LHCN-M2 (cell line): ENCODE measurements at places on chromosomes 11 and 22. TPM values are rescaled to one million over a fixed set of nuclear protein-coding genes. Genes with fewer than 3 reads are reported as not detected.
A peak's percentile ranks its signal among the peaks of the same experiment; 100 is the strongest.

DNA sequence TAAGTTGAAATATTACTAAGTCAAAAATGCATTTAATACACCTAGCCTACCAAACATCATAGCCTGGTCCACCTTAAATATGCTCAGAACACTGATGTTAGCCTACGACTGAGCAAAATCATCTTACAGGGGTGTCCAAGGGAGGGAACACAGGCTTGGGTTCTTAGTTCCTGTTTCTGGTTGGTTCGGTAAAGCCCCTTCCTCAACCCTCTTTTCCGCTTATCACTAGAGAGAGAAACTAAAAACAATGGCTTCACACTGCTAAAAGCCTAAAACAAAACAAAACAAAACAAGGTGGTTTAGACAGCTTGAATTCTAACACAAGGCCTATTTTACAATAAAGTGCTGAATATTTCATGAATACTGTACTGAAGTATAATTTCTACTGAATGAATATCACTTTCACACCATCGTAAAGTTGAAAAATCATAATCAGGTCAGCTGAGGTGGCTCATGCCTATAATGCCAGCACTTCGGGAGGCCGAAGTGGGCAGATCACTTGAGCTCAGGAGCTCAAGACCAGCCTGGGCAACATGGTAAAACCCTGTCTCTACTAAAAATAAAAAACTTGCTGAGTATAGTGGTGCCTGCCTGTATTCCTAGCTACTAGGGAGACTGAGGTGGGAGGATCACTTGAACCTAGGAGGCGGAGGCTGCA is 118.0 kb downstream of the SIK3 start:
- DNase-seq: no peak

GRCh38 chr11:74204701-74205100 is 33.6 kb downstream of the PPME1 start:
- no peak for DNase-seq

- no peak for DNase-seq
Observed at GRCh38 chr11:102568851-102569250, 38.3 kb upstream of the MMP7 start.

- no peak for DNase-seq
Observed at GRCh38 chr11:1870326-1870696, 17.4 kb downstream of the LSP1 start.

GRCh38 chr22:41914611-41915034 is 251 bp downstream of the SHISA8 start:
- no peak for DNase-seq

- no peak for DNase-seq
Observed at GRCh38 chr11:12600829-12601228, 73.4 kb upstream of the TEAD1 start.

- DNase-seq: peak; percentile 61
Observed at GRCh38 chr11:35246745-35247144, 107.8 kb downstream of the CD44 start.

GRCh38 chr22:40054486-40054885 is 59.7 kb downstream of the FAM83F start:
- no peak for DNase-seq

C11orf97 gene
- total RNA-seq: not detected in 2 replicates

- DNase-seq: peak; percentile 8
Observed at GRCh38 chr11:105975128-105975527, 46.9 kb downstream of the MSANTD4 start.

GRCh38 chr22:27804470-27805297 is 3.1 kb upstream of the MN1 start:
- DNase-seq: peak; percentile 47

DNA sequence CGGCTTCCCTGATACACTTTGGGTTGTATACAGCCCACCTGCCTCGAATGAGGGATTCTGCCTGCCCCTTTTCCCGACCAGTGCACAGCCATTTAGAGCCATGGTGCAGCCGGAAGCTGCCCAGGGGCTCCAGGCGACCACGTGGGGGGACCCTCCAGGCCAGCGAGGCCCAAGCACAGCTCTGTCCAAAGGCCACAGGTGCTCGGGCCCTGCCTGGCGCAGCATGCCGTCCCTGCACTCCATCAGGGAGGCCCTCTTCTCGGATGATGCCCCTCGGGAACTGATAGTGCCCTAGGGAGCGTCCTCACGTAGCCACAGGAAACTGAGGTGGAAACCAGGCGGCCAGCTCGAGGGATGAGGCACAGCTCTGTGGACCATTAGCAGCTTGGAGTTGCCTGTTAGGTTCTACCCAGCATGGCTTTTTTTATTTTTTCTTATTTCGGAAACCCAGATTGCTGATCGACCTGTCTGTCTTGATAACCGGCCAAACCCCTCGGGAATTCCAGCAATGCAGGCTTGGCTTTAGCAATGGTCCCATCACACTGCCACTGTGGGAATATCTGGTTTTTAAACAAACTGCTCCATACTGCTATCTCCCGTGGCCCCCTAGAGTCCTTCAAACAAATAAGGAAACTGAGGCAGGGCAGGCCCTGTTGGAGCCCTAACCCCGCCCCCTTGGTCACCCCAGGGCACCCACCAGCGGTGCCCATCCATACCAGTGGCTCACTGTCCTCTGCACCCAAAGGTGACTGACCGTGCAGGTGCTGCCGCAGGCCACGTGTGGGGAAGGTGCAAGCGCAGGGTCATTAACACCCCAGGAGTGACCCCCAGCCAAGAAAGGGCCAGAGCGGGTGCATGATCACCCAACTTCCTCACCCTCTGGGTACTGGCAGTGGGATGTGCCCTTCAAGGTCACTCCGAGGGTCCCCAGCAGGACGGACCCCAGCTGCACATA is 8.0 kb downstream of the ANO1 start:
- DNase-seq: no peak

- DNase-seq: no peak
Observed at GRCh38 chr11:7579361-7579791, 65.6 kb downstream of the PPFIBP2 start.

DNA sequence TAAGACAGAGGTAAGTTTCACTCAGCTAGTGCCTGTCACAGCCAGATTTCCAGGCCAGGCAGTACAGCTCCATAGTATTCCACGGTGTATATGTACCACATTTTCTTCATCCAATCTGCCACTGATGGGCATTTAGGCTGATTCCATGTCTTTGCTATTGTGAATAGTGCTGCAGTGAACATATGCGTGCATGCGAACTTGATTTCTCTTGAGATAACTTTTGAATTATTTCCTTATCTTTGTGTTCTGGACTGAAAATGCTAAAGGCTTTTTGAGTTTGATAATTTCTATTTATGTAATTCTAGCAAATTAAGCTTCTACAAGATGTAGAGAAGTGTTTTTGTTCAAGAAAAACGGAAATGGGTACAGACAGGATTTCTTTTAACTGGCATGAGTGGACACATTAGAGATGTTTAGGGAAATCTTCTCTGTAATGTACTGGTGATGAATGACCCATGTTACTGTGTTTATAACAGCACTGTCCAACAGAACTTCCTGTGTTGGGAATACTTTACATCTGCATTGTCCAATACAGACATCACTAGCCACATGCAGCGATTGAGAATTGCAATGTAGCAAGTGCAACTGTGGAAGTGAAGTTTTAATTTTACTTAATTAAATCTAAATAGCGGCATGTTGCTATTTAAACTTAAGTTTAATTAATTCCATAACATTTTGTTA is 151.3 kb downstream of the CADM1 start:
- DNase-seq: no peak

DNA sequence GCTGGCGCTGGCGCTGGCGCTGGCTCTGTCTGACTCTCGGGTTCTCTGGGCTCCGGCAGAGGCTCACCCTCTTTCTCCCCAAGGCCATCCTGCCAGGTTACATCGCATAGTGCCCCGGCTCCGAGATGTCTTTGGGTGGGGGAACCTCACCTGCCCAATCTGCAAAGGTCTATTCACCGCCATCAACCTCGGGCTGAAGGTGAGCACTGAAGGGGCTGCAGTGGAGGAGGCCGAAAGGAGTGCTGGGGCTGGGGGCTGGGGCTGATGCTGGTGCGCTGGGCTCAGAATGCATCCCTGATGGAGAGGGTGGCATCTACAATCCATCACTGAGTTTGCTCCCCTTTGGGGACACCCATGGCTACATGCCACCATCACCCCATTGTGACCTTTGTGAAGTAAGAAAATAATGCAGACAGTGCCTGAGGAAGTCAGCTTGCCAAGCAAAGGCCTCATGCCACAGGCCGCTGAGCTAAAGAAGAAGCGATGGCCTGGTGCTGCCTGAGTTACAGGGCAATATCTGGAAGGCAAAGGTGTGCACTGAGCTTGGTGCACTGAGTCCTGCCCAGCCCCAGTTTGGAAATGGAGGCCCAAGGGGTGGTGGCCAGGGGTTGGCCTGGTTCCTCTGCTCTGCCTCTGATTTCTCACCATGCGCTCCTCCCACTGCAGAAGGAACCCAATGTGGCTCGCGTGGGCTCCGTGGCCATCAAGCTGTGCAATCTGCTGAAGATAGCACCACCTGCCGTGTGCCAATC is 620 bp downstream of the SMPD1 start:
- DNase-seq: no peak

GRCh38 chr11:95485115-95485900 is 254.3 kb upstream of the SESN3 start:
- no peak for DNase-seq

TEAD1 gene
- 96.7 and 105 TPM in 2 replicates for total RNA-seq

- DNase-seq: no peak
Observed at GRCh38 chr11:32931606-32932005, 39.0 kb downstream of the QSER1 start.

OR51B2 gene
- total RNA-seq: not detected in 2 replicates

DNA sequence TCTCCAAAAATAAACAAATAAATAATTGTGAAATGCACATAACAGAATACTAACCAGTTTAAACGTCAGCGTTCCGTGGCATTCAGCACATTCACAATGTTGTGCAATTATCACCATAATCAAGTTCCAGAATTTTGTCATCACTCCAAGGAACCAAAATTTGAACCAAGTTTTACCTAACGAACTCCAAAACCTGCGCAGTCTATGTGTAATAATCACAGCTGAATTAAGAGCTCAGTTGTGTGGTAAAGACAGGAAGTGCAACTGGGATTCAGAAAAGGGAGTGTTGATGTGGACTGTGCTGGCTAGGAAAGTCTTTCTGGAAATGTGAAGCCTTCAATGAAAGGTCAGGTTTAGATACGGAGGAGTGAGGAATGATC is 5.4 kb upstream of the MCAM start:
- no peak for DNase-seq

ME3 gene
- total RNA-seq: 17.3 and 22.1 TPM in 2 replicates

- no peak for DNase-seq
Observed at GRCh38 chr11:81036168-81036870, 1595.5 kb upstream of the TENM4 start.

GRCh38 chr11:105324156-105324555 is 184.6 kb upstream of the CARD18 start:
- no peak for DNase-seq

GRCh38 chr11:60756307-60757032 is at the start of gene MS4A15:
Gene MS4A15 (plus strand): TSS chr11:60756867. CDS start chr11:60763734, 6,867 bp downstream.
- peak; percentile 15 for DNase-seq

- no peak for DNase-seq
Observed at GRCh38 chr11:1082346-1082727, 7.7 kb downstream of the MUC2 start.

CDHR5 gene
- not detected in 2 replicates for total RNA-seq
